Upper lobe of right lung (tissue), 1 donor: ENCODE measurements at places on chromosomes 4 and X. TPM values are rescaled to one million over a fixed set of nuclear protein-coding genes. Genes with fewer than 3 reads are reported as not detected.

GRCh38 chr4:175290401-175290800, 372.2 kb downstream of the ADAM29 start:
- DNase-seq, result no peak

DNA sequence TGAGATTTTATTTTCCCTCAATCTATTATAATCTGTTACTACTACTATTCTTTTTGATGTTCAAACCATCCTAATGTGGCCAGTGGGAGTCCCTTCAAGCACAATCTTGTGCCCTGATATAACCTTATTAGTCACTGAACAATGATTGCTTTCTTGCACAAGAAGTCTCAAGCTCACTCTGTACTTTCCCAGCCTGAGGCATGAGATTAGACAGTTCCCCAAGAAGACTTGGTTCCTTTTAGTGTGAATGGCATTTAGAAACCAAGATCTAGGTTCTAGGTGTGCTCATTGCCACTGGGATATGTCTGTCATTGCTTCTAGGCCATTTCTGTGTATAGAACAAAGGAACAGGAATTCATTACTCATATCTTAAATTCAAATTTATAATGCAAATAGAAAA, 28.0 kb upstream of the RBM41 start:
- no peak for DNase-seq

DNA sequence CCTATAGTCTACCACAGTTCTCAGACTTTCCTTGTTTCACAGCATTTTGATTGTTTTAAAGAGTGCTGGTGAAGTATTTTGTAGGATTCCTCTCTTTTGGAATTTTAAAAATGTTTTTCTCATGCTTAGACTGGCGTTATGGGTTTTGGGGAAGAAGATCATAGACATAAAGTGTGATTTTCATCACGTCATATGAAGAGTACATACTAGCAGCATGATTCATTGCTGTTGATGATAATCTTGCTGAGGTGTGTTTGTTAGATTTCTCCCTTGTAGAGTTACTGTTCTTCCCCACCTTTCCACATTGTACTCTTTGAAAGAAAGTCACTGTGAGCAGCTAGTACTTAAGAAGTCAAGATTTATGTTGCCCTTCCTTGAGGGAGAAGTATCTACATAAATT, 396.1 kb upstream of the GNPDA2 start:
- DNase-seq, result no peak

- DNase-seq, result peak; percentile 78
Observed at GRCh38 chr4:76208005-76208765, 5.4 kb downstream of the SCARB2 start.

DNA sequence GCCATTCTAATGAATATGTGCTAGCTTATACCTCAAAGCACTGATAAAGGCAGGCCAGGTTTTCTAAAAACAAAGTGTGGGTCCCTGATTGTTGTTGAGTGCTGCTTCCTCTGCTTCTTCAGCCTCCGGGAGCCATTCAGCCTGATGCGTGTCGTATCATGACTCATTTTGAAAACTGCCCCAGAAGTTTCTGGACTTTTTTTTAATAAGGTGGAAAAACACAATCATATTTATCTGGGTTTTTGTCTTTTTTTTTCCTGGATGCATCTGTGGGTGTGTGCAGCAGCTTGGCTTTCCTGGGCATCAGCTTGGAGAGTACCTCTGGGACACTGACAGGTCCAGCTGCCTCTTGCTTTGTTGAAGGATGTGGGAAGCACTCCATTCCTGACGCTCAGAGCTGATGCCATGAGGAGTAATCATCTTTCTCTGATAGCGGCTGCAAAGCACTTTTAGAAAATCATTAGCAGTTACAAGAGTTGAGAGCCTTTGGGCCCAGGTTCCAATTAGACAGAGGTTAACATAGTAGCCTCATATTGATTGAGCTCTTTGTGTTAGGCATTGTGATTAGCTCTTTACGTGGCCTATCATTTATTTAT, 66.9 kb downstream of the PARM1 start:
- no peak for DNase-seq

- DNase-seq, result no peak
Observed at GRCh38 chr4:37584071-37584470, 102.1 kb downstream of the RELL1 start.

- DNase-seq, result no peak
Observed at GRCh38 chr4:147853706-147854105, 121.8 kb downstream of the ARHGAP10 start.

DNA sequence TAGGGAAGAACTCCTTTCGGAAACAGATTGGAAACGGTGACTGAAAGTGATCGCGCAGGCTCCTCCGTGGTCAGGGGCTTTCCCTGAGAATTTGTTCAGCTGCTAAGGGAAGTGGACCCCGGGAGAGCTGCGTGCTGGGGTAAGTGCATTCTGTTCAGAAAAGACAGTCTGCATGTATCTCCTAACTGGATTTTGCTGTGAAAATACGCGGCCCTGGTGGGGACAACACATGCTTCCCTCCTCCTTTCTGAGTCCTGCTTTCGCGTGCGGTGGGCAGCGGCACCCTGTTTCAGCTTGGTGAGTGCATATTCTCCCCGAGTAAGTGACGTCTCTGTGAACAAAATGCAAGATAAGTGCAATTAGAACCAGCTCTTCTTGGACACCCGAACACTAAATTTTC, 195.6 kb downstream of the STIM2 start:
- DNase-seq, result no peak

DNA sequence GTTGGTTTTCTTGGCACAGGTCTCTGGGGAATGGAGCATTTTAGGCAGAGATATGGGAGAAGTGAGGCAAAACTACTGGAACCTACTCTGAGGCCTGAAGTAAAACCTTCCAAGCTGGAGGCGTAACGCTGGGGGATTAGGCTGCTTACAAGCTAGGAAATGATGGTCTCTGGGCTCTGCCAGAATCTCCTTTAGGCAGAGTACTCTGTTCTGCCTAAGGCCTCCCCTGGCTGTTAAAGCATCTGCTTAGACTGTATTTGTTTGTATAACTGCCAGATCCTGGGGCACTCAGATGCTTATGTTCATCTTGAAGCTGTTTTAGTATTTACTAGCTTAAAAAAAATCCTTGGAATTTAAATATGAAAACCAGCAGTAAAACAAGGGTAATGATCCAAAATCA, 822.2 kb downstream of the RPA4 start:
- no peak for DNase-seq

Gene IDUA
- total RNA-seq, result 49.2 TPM

Gene PPP4R3C
- not detected for total RNA-seq

Gene ASB5
- total RNA-seq, result not detected

Gene GABRA4
- total RNA-seq, result not detected

Gene PAGE2
- not detected for total RNA-seq

Gene MGAT4D
- not detected for total RNA-seq
